Activated CD4-positive, alpha-beta memory T cell treated with anti-CD3 and anti-CD28 coated beads, Interleukin-2, amount 10 ng/mL, durations not matched to agents 7 days and 5 days (primary cell): ENCODE measurements at places on chromosomes 6 and 20. TPM values are rescaled to one million over a fixed set of nuclear protein-coding genes. Genes with fewer than 3 reads are reported as not detected.
A peak's percentile ranks its signal among the peaks of the same experiment; 100 is the strongest.

ZBP1 gene
- total RNA-seq = 51.9 TPM

SPAG4 gene
- total RNA-seq = 6.9 TPM

HLA-DRB1 gene
- total RNA-seq = 155 TPM

ZNF451 gene
- total RNA-seq = 55.9 TPM

FAM184A gene
- total RNA-seq = 5.4 TPM

ANGPT4 gene
- not detected for total RNA-seq

DHX35 gene
- 7.2 TPM for total RNA-seq

GRCh38 chr20:14055127-14055742 is 59.9 kb downstream of the MACROD2 start:
- no peak overlapping the region for H3K4me3 ChIP-seq
- no peak for DNase-seq
- H3K27me3 ChIP-seq = peaks cover 3% of the 10 kb centered on the region

DNA sequence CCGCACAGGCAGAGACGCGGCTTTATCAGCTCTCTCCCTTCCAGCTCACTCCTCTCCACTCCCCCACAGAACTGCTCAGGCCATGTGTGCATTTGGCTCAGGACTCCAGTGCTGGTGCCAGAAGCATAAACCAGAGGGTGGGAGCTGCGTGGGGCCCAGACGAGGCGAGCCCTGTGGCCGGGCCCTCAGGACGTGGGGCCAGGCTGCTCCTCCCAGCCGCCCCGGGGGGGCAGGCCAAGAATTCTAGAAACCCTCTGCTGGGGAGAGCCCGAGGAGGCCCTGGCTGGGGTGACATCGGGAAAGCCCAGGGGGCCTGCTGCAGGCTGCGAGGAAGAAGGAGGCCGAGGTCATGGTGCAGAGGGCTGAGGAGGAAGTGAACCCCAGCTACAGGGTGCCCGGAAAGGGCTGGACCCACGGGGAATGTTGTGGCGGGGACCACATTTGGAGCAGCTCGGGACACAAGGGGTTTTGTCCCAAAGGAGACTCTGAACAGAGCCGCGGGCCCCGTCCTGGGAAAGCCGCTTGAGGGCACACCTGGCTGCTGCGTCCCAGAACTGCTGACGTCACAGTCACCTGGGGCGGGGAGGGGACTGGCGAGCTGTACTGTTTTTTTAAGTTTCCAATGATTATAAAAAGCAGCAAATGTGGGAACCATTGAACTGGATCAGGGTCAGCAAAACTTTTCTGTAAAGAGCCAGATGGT is 107.1 kb downstream of the BANF2 start:
- no peaks in the 10 kb centered on the region for H3K4me1 ChIP-seq
- H3K27me3 ChIP-seq = no peaks in the 10 kb centered on the region
- no peak overlapping the region for H3K27ac ChIP-seq
- H3K36me3 ChIP-seq = no peaks in the 10 kb centered on the region
- H3K4me3 ChIP-seq = no peak overlapping the region
- no peak for DNase-seq

- H3K4me3 ChIP-seq = no peak overlapping the region
- no peaks in the 10 kb centered on the region for H3K27me3 ChIP-seq
- H3K4me1 ChIP-seq = peaks cover 69% of the 10 kb centered on the region
- H3K36me3 ChIP-seq = peaks cover 47% of the 10 kb centered on the region
- no peak for DNase-seq
Observed at GRCh38 chr20:1621316-1621715, 1.5 kb upstream of the SIRPB1 start.

DNA sequence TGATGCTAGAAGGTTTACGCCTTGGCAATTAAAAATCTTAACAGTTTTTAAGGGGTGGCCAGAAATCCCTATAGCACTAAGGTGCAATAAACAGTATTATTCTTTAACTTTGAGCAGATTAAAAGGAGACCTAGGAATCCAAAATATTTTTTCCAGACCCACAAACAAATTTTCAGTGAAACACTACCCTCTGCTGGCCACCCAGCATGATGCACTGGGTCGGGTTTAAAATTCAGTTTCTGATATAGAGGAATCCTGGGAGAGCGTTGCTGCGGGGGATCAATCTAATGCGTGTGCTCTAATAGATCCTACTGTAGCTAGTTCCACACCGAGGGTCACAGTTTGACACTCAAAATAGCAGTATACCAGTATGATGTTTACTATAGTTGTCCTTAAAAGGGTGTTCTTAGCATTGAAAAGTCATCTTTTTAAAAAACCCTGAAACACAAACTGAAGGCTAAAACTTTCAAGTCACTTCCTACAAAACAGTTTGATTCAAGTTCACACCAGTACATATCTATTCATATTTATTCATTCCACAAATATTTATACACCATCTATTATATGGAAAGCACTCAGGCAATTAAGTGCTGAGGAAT is 10.2 kb downstream of the UBE3D start:
- no peaks in the 10 kb centered on the region for H3K27me3 ChIP-seq
- H3K27ac ChIP-seq = no peak overlapping the region
- peaks cover 6% of the 10 kb centered on the region for H3K36me3 ChIP-seq
- peak; percentile 45 for DNase-seq
- H3K4me3 ChIP-seq = no peak overlapping the region

DNA sequence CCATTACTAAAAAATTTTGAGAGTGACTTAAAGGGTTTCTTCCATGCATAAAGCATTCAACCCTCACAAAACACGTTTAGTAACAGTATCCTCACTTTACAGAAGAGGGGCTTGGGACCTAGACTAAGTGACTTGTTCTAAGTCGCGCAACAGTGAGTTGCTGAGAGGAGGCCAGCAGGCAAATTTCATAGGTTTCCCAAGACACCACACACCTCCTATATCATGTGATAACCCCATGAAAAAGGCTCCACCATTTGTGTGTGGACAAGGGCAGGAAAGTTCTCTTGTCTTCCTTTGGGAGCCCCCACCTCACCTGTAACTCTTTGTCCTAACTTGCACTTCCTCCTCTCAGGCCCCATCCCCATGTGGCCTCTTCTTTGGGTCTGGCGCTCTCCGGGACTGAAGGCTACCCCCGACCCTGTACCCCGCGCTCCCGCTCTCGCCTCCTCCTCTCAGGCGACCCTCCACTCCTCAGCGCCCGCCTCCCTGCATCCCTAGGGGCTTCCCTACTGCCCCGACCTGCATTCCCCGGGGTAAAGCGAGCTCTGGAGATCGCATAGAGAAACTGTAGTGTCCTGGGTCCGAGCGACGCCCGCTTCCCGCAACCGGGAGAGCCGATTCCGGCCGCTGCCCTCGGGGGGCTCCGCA is 392 bp downstream of the PSMB8 start:
- H3K27me3 ChIP-seq = no peaks in the 10 kb centered on the region
- peaks cover 91% of the 10 kb centered on the region for H3K36me3 ChIP-seq
- H3K4me1 ChIP-seq = peaks cover 66% of the 10 kb centered on the region
- DNase-seq = no peak
- H3K4me3 ChIP-seq = peak overlapping the region; percentile 97

DNA sequence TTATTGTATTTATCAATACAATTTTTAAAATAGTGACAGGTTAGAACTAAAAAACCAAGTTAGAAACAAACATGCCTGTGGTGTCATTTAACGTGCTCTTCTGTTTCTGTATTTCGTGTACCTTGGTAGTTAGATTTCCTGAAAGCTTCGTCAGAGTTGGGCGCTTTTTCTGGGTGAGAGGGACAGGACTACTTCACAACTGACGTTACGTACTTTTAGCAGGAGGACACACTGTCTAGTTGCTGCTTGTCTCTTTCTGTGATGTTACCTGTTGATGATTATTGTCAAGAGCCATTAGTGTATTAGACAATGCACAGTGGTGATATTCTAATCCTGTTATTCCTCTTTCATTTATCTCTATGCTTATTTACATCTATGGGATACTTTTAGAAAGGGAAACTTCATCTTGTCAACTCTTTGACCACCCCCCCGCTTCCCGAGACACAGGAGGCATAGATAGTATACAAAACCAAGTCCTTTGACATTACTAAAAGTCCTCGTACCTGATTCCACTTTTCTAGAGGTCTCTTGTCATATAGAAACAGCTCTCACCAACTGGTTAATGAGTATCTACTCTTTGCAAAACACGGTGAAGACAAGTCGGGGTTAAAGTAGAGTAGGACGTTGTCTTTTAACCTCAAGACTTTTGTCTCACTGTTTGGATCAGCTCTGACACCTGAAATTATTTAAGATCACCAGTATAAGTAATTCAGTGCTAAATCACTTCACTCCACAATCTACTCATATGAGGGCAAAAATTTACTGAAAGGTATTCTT is 96.3 kb downstream of the LYRM2 start:
- H3K4me3 ChIP-seq = no peak overlapping the region
- peaks cover 9% of the 10 kb centered on the region for H3K27me3 ChIP-seq
- no peaks in the 10 kb centered on the region for H3K36me3 ChIP-seq
- no peak for DNase-seq
- no peaks in the 10 kb centered on the region for H3K4me1 ChIP-seq
- no peak overlapping the region for H3K27ac ChIP-seq

DNA sequence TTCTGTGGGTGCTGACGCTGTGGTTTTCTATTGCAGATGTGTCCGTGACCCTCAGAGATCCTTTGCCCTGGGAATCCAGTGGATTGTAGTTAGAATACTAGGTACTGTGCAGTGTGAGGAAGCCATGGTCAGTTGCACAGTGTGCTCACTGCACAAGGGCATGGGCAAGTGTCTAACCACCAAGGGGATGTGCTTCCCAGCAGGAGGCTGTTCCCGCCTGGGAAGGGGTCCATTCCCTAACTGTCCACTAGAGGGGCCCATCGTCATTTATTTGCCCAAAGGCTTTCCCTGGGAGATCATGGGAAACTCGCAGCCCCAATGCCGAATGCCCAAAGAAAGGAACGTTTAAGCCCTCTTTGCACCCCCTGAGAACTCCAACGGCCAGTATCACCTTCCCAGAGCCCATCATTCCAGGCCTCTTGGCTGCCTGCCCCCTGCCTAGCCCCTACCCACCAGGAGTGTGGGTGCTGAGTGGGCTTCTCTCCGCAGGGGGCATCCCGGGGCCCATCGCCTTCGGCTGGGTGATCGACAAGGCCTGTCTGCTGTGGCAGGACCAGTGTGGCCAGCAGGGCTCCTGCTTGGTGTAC is 26.2 kb downstream of the SLCO4A1 start:
- no peak overlapping the region for H3K27ac ChIP-seq
- peaks cover 27% of the 10 kb centered on the region for H3K36me3 ChIP-seq
- peaks cover 3% of the 10 kb centered on the region for H3K4me1 ChIP-seq
- H3K27me3 ChIP-seq = no peaks in the 10 kb centered on the region
- DNase-seq = peak; percentile 33
- no peak overlapping the region for H3K4me3 ChIP-seq

DNA sequence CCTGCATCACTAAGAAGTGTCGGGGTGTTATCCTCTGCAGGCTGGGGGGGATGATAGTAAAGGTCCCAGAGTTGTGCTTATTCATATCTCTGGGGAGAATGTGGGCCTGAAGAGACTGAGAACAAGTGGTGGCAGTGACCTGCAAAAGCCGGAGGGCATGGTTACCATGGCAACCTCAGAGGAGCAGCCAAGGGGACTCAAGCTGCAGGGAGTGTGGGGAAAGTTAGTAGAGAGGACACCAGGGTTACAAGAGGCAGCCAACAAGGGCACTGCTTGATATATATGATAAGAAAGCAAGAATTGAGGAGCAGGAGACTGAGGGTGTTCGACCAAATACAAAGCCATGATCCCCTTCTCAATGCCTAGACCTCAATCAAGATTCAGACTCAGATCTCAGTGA is 46.1 kb downstream of the HLA-F start:
- H3K36me3 ChIP-seq = no peaks in the 10 kb centered on the region
- no peak overlapping the region for H3K27ac ChIP-seq

DNA sequence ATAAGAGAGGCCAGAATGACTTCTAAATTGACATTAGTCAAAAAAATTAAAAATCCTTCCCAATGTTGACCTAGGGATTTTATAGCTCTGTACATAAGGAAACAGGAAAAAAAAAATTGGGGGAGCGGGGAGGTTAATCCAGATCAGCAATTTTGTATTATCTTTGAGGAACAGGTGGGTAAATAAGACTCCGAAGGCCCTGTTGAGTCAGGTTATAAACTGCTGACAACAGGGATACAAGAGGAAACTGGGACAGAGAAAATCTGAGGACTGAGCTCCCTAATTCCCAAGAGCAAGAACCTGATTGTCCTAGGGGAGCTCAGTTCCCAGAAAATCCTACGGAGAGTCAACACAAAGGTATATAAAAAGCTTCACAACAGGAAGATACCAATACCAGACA is 26.8 kb upstream of the CRIP3 start:
- peaks cover 22% of the 10 kb centered on the region for H3K36me3 ChIP-seq
- H3K4me3 ChIP-seq = no peak overlapping the region
- H3K27ac ChIP-seq = no peak overlapping the region
- DNase-seq = no peak

- no peak for DNase-seq
- no peak overlapping the region for H3K27ac ChIP-seq
- no peaks in the 10 kb centered on the region for H3K4me1 ChIP-seq
- no peaks in the 10 kb centered on the region for H3K36me3 ChIP-seq
- H3K27me3 ChIP-seq = no peaks in the 10 kb centered on the region
- H3K4me3 ChIP-seq = no peak overlapping the region
Observed at GRCh38 chr6:76326871-76327270, 254.4 kb upstream of the IMPG1 start.

GRCh38 chr20:25100914-25101313 is 19.0 kb upstream of the VSX1 start:
- H3K4me3 ChIP-seq = no peak overlapping the region
- no peaks in the 10 kb centered on the region for H3K36me3 ChIP-seq
- no peak for DNase-seq
- peaks cover 14% of the 10 kb centered on the region for H3K4me1 ChIP-seq
- H3K27ac ChIP-seq = no peak overlapping the region

DNA sequence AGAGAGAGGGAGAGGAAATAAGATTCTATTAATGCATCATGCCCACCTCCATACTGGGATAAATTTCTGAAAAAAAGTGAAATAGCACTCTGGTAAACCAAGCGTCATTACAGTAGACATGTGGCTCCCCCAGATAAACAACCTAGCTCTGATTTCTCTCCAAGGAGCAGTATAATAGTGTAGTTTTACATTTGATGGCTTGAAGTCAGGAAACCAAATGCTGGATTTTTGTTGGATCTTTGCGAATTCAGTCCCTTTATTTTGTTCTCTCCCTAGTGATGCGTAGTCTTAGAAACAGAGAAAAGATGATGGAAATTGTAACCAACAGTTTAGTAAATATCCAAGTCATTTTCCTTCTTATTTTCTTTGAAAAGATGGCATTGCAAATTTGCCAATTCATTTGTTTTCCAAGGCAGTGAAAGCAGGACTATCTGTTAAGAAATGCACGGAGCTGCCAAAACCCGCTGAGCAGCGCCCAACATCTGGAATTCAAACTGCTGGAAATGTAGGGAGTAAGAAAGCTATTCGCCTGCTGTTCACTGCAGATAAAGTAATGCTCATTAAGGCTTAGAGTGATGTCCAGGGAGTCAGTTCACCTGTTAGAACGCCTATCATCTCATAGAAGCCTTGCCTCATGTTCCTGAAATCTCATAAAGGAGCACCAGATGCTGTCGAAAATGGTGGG is 85.7 kb upstream of the DOK5 start:
- no peaks in the 10 kb centered on the region for H3K4me1 ChIP-seq
- no peaks in the 10 kb centered on the region for H3K36me3 ChIP-seq
- H3K4me3 ChIP-seq = no peak overlapping the region
- no peak for DNase-seq
- H3K27ac ChIP-seq = no peak overlapping the region

GRCh38 chr20:34363465-34364222 is 571 bp downstream of the ITCH start:
- peaks cover 3% of the 10 kb centered on the region for H3K27me3 ChIP-seq
- H3K27ac ChIP-seq = peak overlapping the region; percentile 90
- peaks cover 34% of the 10 kb centered on the region for H3K36me3 ChIP-seq
- peaks cover 52% of the 10 kb centered on the region for H3K4me1 ChIP-seq
